Hypothalamus (tissue), 51 donors: ENCODE measurements at places on chromosomes 7 and 10.

GRCh38 chr7:134783294-134784069 lies 4.0 kb downstream of the CALD1 start:
- DNase-seq: no peak

- DNase-seq: no peak
Measured at GRCh38 chr10:63986536-63986935, 465.3 kb downstream of the REEP3 start.

DNA sequence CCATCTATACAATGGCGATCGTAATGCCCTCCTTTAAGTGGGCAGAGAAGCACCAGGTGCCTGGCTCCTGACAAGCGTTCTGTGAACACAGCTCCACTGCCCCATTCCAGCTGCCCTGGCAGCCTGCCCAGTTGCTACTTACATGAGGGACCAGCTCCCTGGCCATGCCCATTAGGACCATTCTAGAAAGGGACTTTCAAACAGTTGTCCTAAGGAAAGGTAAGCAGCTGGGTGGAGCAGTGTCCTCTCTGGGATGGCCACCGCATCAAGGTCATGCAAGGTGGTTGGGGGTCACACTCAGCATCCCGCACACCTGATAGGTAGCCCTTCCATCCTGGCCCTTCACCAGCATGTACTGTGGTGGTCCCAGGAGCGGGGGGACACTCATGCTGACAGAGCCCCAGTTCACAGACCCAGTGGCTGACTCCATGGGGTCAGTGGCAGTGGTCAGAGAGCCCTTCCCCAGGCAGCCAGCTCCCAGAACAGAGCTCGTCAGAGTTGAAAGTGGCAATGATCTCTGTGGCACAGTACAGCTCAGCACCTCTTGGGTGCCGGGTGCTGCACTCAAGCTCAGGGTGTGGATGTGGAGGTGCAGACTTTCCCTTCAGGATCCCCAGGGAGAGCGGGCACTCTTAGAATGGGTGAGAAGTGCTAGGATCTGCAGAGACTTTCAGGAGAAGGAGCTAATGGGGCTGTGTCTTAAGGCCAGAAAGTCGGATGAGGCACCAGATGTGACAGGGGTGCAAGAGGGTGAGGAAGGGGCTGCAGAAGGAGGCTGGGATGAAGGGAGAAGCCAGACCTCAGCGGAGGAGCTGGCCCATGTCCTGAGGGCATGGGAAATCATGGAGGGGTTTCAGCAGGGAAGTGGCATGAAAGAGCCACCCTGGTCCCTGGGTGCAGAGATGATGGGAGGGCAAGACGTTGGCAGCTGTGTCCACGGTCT lies 10.9 kb downstream of the MMRN2 start:
- no peak for DNase-seq

- DNase-seq: no peak
Measured at GRCh38 chr10:28294809-28295208, 8.1 kb downstream of the MPP7 start.

GRCh38 chr10:65827359-65827758 lies 1098.5 kb upstream of the LRRTM3 start:
- no peak for DNase-seq

DNA sequence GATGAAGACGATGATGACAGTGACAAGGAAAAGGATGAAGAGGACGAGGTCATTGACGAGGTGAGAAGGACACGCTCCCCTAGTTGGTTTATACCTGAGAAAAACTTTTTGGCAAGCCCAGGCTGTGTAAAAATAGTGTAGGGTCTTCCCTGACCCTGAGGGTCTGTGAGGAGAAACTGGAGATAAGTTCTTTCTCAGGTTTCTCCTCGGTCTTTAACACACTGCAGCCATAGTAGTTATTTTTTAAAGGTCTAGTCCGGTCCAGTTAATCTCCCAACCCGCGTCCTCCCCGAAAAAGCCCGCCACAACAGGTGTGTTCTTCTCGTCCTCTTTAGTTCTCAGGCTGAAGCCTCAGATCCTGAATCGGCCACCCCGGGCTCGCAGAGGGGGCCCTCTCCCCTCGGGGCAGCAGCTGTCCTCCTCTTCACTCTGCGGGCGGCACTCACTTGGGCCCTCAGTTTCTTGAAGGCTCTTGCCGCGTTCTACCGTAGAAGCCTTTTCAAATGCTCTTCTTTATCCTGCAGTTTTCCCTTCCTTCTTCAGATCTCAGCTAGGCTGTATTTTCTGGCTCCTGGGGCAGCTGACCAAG lies 411 bp downstream of the BCCIP start:
- DNase-seq: no peak

DNA sequence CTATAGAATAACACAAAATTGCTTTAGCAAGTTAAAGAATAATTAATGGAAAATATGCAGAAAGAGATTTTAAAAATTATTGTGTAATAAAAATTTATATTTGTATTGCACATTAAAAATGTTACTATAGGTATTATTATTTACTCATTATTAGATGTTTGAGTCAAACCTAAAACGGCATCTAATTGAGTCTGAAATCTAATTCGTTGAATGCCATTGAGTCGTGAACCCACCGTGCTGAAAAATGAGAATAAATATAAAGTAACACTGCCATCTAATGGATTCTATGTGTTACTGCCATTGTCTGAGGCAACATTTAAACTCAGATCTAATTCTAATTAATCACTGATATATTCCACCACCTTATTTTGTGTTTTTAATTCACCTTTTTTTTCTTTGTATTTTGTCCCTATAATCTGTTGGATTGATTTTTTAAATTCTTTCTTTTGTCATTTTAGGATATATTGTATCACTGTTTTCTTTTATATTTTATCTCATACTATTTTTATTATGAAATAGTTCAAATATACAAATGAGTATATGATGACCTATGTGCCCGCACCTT lies 62.2 kb downstream of the SAMD9 start:
- DNase-seq: no peak

GRCh38 chr7:44976040-44976745 lies 2.6 kb downstream of the MYO1G start:
- no peak for DNase-seq

- DNase-seq: no peak
Measured at GRCh38 chr10:3968727-3969126, 183.7 kb upstream of the KLF6 start.

GRCh38 chr10:13414855-13415254 lies 66.8 kb upstream of the SEPHS1 start:
- DNase-seq: no peak

DNA sequence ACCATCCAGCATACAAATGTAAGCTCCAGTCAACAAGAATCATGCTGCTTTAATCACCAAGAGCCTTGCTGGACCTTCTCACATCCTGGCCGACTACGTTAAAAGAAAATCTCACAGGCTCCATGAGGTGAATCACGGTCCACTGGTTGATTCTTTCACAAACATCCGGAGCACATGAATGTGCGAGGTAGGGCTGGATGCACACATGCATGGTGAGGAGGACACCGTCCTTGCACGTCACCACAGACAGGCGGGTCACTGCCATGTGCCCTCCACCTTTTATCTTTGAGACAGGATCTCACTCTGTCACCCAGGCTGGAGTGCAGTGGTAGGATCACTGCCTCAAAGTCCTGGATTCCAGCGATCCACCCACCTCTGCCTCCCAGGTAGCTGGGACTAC lies 265.1 kb downstream of the PARD3 start:
- DNase-seq: no peak

- no peak for DNase-seq
Measured at GRCh38 chr10:126160571-126160970, 227.7 kb downstream of the ADAM12 start.

GRCh38 chr10:96719850-96720421 lies 378 bp downstream of the PIK3AP1 start:
- DNase-seq: no peak

DNA sequence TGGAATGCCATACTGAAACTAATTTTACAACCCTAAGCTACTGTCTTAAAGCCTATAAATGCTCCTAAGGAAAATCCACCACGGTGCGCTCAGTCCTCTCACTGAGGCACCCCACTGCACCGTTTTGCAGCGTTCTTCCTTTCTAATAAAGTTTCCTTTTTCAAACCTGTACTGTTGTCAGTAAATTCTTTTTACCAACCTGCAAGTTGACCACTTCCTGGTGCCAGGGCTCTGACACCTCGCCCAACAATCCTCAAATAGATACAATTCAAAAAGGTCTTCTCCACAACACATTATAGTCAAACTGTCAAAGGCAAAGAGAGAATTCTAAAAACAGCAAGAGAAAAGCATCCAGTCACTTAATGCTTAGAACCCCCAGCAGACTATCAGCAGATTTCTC lies 42.8 kb downstream of the HERPUD2 start:
- no peak for DNase-seq

DNA sequence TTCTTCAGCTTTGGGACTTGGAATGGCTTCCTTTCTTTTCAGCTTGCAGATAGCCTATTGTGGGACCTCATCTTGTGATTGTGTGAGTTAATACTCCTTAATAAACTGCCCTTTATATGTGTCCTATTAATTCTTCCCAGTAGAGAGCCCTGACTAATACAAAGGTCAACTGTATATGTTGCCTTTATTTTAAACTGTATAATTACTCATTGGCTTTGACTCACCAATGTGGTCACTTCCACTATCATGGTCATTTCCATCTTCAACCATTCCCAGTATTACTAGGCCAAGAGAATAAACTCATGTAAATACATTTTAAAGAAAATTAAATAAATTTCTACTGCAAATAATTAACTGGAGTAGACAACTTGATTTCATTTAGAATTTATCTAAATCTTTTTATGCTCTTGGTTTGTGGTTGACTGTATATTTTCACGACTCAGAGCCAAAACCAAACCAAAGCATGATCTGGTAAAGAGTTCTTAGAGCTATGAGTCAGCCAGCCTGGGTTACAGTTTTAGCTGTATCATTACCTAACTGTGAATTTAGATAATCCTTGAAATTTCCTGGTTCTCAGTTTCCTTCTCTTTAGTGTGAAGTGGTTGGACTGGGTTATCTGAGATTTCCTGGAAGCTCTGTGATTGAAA lies 188.4 kb downstream of the PPP1R3A start:
- no peak for DNase-seq

GRCh38 chr7:132511921-132512320 lies 64.3 kb downstream of the PLXNA4 start:
- DNase-seq: no peak

GRCh38 chr7:131897016-131897789 lies 340.8 kb upstream of the PODXL start:
- DNase-seq: no peak

GRCh38 chr7:106980358-106980685 lies 64.2 kb upstream of the PRKAR2B start:
- no peak for DNase-seq

GRCh38 chr10:59891349-59891748 lies 15.0 kb downstream of the CCDC6 start:
- no peak for DNase-seq

DNA sequence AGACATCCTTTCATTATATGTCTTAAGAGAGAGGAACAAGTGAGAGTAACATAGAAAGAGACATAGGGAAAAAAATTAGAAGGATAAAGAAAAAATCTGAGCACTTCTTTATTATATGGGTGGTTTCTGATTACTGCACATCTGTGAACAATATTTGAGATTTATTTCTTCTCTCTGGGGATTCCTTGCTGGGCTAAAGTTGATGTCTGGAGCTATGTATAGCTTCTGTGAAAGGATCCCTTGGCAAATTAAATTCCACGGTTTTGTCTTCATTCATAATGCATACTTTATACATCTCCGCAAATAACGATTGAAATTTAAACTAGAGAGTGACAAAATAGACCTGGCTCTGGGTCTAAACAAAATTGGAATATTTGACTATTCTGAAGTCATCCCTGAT lies 232.2 kb upstream of the CTBP2 start:
- DNase-seq: no peak

DNA sequence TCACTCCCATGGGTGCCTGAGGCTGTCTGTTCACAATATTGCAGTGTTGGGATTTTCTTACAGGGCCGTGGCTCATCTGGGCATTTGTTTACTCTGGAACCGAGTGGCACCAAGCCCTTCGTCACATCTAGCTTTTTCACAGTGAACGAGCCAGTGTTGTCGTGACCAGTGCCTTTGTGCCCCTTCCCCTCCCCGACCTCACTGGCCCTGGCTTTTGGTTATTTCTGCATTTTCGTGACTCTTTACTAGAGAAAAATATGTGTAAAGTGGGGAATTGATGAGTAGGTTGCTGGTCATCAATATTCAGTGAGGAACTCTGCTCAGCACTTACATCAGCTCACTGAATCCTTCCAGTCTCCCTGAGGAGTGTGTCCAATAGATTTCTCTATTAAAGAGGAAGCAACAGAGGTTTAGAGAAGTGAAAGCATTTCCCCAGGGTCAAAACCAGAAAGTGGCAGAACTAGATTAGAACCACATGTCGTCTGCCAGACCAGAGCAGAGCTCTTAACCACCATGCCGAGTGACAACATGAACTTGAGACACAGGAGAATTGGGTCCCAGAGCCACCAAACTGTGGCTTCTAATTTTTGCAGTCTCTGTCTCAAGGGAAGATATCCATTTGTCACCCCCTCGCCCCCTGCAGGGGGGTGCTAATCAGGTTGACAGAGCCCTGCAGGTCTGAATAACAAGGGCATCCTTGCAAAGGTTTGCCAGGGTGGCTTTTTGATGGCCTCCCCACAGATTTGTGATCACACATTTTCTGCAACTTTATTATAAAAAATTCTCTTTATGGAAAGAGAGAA lies 125.3 kb downstream of the CHN2 start:
- peak; percentile 69 for DNase-seq

GRCh38 chr10:132870426-132870825 lies 71.9 kb downstream of the CFAP46 start:
- DNase-seq: no peak

GRCh38 chr10:129949891-129950291 lies 14.2 kb downstream of the EBF3 start:
- no peak for DNase-seq

- no peak for DNase-seq
Measured at GRCh38 chr10:126321440-126321839, 66.8 kb downstream of the ADAM12 start.

- DNase-seq: no peak
Measured at GRCh38 chr10:72953687-72954086, 919 bp downstream of the PLA2G12B start.

GRCh38 chr10:6228010-6228511 lies 25.3 kb downstream of the PFKFB3 start:
- no peak for DNase-seq

DNA sequence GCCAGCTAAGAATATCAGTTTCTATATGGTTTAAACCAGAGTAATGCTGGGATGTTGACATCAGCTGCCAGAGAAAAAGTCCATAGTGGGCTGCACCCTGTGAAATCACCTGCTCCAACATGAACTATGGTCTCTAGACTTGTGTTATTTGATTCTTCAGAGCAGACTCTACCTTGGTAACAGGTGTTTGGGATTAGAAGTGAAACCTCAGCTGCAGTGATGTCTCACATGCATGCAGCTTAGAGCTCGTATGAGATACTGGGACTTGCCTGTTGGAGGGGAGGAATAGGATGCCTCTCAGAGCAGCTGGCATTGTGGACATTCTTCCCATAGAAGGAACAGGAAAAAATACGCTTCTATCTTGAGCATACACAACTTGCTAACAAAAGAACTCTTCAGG lies 287.1 kb upstream of the CSTF2T start:
- no peak for DNase-seq

DNA sequence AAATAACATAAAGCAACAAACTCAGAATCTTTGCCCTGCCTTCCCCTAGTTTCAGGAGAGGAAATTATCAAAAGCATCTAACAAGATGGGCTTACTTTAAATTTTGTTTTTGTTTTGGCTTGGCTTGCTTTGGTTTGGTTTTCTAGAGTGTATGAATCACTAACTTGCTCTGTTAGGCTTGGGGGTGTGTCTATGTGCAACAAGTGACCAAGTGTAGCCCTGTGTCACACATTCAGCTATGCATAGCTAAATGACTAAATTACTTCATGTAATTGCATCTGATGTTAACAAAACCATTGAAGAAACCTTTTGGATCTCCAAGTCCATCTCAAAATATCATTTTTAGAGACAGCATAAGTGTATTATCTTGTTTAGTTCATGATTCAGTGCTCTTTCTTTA lies 251.0 kb downstream of the TFEC start:
- no peak for DNase-seq

GRCh38 chr7:81399471-81399870 lies 370.4 kb downstream of the HGF start:
- DNase-seq: no peak
